Hematopoietic multipotent progenitor cell (in vitro differentiated cells): ENCODE measurements at places on chromosomes 16 and 17. TPM values are rescaled to one million over a fixed set of nuclear protein-coding genes. Genes with fewer than 3 reads are reported as not detected.

DNA sequence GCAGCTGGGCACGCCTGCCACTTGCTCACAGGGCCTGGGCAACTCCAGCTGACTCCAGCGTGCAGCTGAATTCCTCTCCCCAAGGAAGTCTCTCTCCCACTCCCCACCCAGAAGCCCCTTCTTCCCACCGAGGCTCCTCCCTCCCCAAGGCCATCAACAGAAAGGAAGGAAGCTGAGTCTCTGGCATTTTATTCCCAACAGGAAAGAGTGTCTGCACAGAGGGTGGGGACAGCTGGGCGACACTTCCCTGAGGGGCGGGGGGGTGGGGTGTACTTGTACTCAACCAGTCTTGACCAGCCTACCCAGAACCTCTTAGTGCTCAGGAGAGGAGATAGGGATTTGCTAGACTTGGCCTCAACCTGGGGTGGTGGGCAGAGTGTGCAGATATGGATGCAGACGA, at the start of gene EXOC3L1:
Gene EXOC3L1 (minus strand): TSS at position 96 of the 400 bp plus-strand sequence. CDS start 460 bp downstream, outside the sequence.
- DNase-seq, result no peak

- DNase-seq, result no peak
Measured at GRCh38 chr16:67864594-67864993, 8.3 kb upstream of the EDC4 start.

- peak; percentile 65 for DNase-seq
Measured at GRCh38 chr17:76458580-76459490, 5.9 kb upstream of the UBE2O start.

DNA sequence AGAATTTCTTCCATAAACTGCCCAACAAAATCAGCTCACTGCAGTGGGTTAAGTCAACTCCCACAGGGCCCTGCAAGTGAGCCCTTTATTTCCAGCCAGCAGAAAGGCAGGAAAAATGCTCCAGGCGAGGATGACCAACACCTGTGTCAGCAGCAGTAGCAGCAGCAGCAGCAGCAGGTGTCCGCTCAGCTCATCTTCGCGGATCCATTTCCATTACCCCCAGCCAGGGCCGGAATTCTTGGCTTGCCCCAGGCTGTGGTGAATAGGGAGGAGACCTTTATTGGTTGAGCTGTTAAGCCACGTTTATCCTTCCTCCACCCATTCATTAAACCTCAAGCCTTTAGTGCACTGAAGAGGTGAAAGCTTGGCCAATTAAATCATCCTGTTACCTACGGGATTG, 46.2 kb downstream of the MARCHF10 start:
- no peak for DNase-seq

GRCh38 chr17:67478401-67479041, 101.4 kb downstream of the PITPNC1 start:
- DNase-seq, result no peak

CCR7 gene
- total RNA-seq, result 4.6 TPM

C16orf95 gene
- total RNA-seq, result 3.0 TPM

IGF2BP1 gene
- total RNA-seq, result under 0.01 TPM
